Left hindlimb (tissue), 1 donor: ENCODE measurements at places on chromosomes 1 and 21.
A peak's percentile ranks its signal among the peaks of the same experiment; 100 is the strongest.

DNA sequence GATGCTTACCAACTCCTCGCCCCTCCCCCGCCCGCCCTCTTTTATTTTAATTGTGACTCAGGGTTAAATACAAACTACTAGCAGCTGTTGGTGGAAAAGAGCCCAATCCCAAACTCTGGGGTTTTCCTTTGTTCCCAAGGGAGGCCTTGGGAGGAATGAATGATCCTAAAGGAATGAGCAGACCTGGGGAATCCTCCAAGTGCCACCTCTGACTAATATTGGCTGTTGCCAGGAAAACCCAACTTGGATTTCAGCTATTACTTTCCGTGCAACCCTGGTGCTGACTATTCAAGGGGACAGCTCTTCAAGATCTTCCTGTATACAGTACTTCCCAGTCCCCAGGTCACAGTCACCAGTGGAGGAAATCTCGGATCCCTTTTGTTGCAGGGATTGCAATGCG lies 1.3 kb upstream of the S100A10 start:
- peak; percentile 37 for DNase-seq

DNA sequence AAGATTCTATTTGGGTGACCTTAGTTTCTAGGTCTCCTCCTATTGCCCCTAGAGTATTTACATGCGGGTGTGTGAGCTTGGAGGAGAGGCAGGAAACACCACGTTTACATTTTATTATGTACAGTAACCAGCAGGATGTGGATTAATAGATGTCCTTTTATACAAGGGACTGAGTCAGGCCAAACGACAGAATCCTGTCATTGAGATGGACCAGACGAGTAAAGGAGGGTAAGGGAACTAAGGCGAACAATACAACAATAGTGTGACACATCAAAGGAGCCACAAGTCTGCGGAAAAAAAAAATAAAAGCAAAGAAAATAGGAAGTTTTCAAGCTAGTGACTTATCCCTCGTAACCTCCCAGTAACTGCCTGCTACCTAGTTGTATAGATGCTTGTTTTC lies 151.1 kb downstream of the GABPA start:
- DNase-seq = no peak

GRCh38 chr1:99808391-99809115 lies 41.6 kb upstream of the AGL start:
- peak; percentile 62 for DNase-seq

GRCh38 chr21:35641271-35642016 lies 418.9 kb downstream of the SETD4 start:
- no peak for DNase-seq

- DNase-seq = peak; percentile 68
These were observed 36.4 kb upstream of the ETS2 start for GRCh38 chr21:38769191-38769780.

GRCh38 chr1:208597571-208597970 lies 353.4 kb upstream of the PLXNA2 start:
- DNase-seq = no peak

DNA sequence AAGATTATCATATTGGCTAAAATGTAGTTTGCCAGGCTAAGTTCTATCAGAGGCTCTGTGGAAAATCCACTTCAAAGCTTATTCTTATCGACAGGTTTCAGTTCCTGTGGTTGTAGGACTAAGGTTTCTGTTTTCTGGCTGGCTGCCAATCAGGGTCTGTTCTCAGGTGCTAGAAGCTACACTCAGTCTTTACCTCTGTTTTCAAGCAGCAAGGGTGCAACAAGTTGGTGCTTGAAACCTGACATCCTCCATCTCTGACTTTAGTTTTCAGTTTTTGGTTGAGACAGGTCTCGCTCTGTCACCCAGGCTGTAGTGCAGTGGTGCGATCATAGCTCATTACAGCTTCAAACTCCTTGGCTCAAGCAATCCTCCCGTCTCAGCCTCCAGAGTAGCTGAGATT lies 15.3 kb upstream of the TMCO2 start:
- DNase-seq = no peak

DNA sequence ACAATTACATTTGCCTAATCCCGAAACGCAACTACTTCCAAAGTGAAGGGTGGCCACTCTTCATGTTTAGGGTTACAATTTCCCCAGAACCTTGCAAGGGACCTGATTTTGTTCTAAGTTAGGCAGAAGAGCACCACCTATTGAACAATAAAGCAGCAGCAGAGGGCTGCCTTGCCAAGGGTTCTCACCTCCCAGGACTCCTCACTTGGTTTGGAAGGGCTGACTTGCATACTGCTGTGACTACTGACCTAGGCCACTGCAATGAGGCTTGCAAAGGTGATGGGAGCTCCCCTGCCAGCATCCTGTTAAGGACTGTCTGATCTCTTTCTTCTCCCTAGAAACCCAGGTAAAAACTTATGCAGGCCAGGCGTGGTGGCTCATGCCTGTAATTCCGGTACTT lies 14.2 kb downstream of the MTOR start:
- no peak for DNase-seq

- DNase-seq = no peak
These were observed 17.2 kb upstream of the PTAFR start for GRCh38 chr1:28193701-28194161.

GRCh38 chr1:154860156-154860870 lies 9.8 kb downstream of the KCNN3 start:
- DNase-seq = peak; percentile 56

DNA sequence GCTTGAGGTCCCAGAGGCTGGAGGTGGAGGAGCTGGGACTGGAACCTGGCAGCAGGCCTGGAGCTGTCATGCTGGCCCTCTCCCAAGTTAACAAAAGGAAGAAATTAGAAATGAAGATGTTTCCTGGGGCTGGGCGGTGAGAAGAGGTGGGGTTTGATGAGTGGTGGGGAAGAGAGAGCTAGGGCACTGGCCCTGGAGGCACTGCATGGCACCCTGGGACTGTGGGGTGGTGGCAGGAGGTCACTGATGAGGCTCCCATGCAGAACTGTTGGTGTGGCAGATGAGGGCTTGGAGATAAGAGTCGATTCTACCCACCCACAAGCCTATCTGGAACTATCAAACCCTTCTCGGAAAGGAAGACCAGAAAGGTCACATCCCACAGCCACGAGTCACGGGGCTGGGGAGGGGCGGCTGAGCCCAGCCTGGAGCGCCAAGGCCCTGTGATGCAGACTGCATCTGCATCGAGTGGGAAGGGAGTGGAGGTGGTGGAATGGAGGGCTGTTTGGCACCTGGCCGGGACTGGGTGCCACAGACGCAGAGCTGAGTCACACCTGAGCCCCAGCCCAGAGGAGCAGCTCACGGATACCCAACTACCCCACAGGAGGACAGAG lies 29.4 kb downstream of the MRPL37 start:
- no peak for DNase-seq

- DNase-seq = no peak
These were observed 3.9 kb upstream of the FAM151A start for GRCh38 chr1:54627196-54627595.

DNA sequence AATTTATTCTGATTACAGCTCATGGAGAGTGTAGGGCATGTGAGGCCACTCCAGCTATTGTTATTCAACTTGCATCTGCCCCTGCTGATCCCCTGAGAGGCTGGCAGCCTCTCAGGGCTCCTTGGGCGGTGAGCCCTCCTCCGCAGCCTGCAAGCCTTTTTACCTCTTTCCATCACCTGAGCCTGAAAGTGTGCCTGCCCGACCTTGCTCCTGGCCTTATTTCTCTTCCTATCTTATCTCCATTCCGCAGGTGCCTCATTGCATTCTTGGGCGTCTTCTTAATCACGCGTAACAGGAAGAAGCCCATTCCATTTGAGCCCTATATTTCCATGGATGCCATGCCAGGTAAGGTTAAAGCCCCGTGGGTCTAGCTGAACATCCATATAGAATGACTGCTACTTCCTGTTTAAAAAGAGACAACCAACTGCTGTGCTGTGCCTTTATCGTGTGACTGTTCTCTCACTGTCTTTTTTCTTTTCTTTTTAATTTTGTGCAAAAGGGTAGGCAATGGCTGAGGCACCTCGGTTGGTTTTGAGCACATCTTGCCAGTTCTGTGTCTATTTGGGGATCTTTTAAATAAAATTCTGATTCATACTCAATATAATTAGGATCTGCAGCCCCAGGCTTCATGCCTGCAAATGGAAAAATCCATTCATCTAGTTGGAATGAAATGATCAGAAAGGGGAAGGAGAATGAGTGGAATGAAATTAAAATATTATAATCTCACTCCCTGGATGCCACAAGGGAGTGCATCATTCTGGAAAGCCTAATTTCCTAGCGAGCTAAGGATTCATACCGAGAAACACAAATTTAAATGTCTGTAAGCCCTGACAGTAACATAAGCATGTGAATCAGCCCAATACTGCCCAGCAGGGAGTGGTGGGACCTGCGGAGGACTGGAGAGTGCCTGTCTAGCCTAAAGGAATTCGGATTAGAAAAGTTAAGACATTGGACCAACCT lies 38.6 kb upstream of the RCAN3 start:
- DNase-seq = no peak

- no peak for DNase-seq
These were observed 34.7 kb downstream of the LRP8 start for GRCh38 chr1:53293123-53293522.

- DNase-seq = no peak
These were observed 926 bp upstream of the SCMH1 start for GRCh38 chr1:41243079-41243385.
